ENCODE measurements at places on chromosomes 2 and 18.

DNA sequence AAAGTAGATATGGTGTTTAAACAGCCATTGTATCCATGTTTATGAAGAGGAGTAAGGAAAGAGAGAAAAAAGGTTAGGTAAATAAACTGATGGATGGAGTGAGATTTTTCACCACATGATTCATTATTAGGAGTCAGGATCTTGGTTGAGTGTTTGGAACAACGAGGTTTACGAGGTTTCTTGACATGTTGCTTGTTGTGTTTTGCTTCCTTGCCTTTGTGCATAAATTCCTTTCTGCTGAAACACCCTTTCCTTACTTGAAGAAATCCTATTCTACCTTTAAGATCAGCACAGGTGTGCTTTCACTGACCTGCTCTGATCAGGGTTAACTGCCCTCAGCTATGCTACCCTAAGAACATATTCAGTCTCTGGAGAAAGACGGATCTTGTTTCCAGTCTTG, 66.6 kb downstream of the EFEMP1 start:
- no peak for DNase-seq

DNA sequence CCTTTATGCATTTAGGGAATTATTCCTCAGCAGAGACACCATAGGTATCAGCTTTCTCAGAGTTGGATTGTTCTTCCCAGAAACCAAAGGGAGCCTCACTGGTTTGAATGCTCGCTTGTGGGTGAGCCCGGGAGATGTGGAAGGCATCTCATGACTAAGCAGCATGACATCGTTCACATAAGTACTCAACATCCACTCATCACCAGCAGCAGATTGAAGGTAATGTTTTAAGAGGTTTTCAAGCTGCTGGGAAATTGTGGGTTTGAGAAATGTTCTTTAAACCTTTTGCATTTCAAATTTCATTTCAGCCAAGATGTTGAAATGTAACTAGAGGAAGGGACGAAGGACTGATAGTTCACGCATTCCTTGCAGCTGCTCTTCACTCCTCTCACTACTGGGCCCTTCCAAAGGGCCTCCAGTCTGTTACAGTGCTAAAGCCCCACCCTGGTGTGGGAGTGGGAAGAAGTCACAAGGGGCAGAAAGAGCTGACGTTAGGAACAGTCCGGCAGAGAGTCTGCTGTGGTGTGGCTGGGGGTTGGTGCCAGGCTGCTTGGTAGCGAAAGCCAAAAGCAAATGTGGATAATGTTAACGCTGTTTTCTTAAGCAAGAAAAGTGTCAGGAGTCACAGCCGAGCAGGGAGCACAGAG, 324.5 kb upstream of the EPHA4 start:
- DNase-seq: no peak

GRCh38 chr2:229520691-229521096, 193.7 kb downstream of the DNER start:
- no peak for DNase-seq

DNA sequence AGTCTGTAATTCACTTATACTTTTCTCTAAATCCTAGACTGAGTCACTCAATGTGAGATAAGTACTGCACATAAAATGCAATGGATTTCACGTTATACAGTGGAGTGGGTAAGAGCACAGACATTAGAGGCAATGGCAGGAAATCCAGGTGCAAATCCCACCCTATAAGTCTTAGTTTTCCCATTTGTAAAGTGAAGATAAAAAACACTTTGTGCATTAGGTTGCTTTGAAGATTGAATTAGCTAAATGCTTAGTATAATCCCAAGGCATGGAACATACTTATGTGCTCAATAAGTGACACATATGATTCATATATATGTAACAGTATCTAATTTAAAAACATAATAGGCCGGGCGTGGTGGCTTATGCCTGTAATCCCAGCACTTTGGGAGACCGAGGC, 10.5 kb downstream of the ACTG2 start:
- no peak for DNase-seq

GRCh38 chr2:70103531-70104061, 16.3 kb downstream of the PCBP1 start:
- peak; percentile 42 for DNase-seq

DNA sequence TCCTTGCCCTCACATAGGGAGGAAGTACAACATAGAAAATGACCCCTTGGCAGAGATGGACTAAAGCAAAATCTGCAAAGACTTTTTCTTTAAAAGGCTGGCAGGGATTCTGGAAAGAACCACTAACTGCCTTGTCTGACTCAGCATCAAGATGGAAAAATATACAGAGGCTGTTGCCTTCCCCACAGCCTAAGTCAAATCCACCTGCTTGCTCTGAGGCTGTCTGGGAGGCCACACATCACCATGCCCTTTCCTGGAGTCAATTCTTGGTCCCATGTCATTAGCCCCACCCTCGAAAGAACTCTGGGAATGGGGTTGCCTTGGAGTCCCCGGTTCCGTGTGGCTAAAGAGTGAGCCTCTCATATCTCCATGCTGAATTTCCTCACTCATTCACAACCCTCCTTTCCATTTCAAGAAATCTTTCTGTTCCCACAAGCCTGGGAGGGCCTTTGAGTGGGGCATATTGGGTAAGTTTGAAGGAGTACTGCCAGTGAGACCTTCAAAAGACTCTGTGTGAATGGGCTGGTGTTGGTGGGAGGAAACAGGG, 39.4 kb downstream of the BMP10 start:
- DNase-seq: no peak

DNA sequence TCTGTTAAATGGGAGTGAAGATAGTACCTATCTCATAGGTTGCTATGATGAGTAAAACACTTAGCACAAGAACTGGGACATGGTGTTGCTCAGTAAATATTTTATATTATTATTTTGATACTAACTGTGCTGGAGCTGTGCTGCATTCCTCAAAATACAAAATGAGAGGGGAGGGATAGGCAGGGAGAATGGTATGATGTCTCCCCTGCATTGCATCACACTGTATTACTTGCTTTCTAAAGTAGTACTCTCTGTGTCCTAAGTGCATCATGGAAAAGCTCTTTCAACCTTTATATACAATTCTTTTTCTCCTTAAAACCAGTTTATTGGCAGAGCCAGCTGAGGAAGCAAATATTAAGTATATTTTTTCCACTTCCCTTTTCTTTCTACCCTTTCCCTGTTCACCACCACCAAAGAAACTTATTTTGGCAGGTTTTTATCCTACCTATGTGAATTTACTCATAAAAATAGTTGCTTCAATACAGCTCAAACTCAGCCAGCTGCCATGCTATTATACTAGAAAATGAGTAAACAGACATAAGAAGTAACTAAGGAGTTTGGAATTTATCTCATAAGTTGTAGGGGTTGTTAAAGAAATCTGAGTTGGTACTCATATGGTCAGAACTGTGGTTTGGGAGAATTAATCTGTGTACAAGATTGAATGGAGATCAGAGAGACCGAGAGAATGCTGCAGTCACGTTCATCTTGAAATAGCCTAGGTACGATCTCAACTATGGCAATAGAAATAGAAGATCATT, 60.3 kb downstream of the EHBP1 start:
- no peak for DNase-seq

GRCh38 chr2:53987336-53987921, 16.6 kb upstream of the PSME4 start:
- no peak for DNase-seq

DNA sequence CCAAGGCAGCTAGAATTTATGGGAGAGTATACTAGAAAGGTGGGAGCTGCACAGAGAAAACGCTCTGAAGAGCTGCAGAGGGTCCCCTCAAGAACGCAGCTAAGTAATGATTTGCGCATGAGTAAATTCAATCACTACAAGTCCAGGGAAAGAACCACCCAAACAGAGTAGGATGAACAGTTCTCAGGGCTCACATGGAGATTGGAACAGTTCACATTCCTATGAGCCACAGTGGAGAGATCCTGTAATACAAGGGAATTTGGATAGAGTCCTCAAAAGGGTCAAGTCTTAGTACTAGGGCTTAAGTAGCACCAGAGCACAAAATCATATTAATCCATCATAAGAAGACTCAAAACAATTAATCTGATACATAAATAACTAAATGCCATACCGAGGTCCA, 12.7 kb downstream of the OLA1 start:
- DNase-seq: no peak

DNA sequence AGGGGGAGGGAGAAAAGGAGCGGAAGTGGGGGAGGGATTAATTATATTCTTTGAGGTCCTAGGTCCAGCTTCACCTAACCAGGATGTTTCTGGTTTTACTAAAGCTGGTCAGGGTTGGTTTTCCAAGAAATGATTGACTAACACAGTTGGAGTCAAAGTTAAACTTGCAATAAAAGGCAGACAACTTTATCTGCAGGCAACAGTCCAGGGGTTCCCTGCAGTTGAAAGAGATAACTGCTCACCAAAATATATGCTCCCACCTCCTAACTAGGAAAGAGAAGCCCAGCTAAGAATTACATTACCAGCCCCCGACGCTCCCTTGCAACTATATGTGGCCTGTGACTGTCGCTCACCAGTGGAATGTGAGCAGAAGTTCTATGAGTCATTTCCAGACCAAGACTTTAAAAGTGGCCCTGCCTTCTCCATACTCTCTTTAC, 140.0 kb upstream of the PKDCC start:
- no peak for DNase-seq

- DNase-seq: no peak
Observed at GRCh38 chr2:42756966-42757513, 6.9 kb downstream of the OXER1 start.

GRCh38 chr2:96095116-96095636, 21.2 kb downstream of the ADRA2B start:
- no peak for DNase-seq

DNA sequence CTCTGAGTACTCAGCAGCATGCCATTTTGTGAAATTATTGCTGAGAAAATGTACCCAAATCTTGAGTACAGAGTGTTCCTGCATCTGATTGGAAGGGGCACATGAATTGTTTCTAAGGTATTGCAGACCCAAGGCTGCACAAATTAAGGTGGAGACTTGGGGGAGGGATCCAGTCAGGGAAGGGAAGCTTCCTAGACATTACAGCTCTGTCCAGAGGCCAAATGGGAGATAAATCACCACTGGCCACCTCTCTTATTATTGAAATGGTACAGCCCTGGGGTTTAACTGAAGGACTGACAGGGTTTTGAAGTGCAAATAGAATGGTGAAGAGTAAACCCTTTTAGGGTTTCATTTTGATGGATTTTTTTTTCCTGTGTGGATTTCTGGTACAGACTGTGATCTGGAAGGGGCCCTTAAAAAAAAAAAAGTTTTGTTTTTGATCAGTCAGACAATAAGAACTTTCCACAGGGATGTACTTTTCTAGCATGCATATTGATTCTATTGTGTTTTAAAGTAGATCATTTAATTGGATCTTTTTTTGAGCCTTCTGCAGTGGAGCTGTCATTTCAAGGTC, 119.4 kb downstream of the GREB1L start:
- no peak for DNase-seq

DNA sequence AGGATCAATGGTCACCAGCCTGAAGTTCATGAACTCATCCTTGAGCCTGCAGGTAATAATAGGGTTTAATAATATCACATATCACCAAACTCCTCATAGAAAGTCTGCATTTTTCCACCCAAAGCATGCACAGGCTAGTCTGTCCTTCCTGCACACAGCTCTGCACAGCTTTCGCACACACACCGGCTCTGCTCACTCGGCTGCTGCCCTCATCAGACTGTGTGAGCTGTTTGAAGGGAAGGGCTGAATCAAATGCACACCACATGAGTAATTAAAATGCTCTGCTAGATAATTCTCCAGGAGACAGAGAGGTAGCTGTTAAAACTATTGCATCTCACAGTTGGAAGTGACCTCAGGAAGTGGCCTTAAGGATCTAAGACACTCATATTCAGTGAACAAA, 108.4 kb upstream of the YPEL5 start:
- no peak for DNase-seq

DNA sequence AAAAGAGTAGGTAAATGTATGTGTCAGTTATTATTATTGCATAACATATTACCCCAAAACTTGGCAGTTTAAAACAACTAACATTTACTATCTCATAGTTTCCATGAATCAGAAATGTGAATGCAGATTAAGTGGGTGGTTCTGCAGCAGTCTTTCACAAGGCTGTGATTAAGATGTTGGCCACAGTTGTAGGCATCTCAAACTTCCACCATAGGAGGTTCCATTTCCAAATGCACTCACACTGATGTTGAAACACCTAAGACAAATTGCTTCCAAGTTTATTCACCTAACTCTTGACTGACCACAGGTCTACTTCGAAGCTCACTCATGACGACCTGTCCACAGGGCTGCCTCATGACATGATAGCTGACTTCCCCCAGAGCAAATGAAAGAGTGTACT, 360.8 kb downstream of the GRB14 start:
- DNase-seq: no peak

DNA sequence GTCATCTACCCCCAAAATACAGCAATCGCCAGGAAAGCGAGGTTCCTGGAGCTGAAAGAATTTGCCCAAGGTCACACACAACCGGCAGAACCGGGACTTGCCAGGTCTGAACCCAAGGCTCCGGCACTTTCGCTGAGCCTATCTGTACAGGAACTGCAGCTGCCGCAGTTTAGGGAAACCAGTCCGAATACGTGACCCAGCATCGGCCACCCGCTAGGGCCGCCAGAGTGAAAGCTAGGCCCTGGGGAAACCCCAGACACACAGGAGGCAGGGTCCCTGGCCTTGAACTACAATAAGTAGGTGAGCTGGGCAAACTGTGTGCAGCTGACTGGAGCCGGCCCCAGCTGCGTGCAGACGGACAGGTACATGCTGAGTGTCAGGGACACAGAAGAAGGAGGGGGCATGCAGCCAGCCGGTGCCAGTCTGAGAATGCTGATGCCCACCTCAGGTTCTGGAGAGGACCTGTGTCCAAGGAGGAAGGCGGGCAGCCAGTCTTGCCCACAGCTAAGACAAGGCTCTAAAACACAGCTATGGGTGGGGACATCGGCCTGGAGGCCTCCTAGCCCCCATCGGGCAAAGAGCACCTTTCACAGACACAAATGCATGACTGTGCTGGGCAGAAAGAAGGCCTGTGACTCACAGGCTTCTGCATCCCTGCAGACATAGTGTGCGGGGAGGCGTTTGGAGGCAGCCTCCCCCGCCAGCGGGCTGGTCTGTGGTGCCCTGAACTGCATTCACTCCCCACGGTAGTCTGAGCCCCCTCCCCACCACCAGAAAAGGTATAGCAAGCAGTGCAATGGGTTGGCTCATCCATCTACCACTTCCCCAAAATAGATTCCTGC, 107.4 kb upstream of the ID2 start:
- DNase-seq: no peak

Data from stimulated activated naive CD8-positive, alpha-beta T cell treated with anti-CD3 and anti-CD28 coated beads, Interleukin-15, Interleukin-2, amounts not matched to agents 100 U/mL and 50 U/mL, for 24 hours (primary cell).